SHP77 (cell line): ENCODE measurements at places on chromosomes 6 and 20.

- DNase-seq: no peak
These were observed 580.1 kb upstream of the BTBD3 start for GRCh38 chr20:11337361-11338130.

GRCh38 chr6:33018904-33019303, 9.5 kb upstream of the HLA-DOA start:
- DNase-seq: no peak

GRCh38 chr20:24411003-24411833, 58.2 kb upstream of the SYNDIG1 start:
- DNase-seq: no peak

- no peak for DNase-seq
These were observed 60.8 kb downstream of the NPEPL1 start for GRCh38 chr20:58753267-58753921.

GRCh38 chr6:117237561-117237960, 27.8 kb upstream of the VGLL2 start:
- no peak for DNase-seq

DNA sequence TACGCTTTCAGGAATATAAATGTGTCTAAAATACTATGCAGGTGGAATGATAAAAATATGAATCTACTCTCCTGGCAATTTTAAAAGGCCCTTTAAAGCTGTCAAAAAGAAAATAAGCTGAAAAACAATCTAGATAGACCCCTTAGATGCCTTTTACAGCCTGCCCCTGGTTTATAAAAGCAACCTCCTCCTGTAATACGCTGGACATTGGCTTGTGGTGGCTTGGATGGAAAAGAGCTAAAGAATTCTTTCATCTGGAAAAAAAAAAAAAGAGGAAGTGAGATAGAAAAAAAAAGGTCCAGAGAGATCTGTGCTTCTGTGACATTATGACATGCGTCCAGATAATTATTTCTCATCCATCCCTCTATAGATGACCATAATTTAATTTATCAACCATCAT, 115.9 kb upstream of the NRSN1 start:
- DNase-seq: no peak

DNA sequence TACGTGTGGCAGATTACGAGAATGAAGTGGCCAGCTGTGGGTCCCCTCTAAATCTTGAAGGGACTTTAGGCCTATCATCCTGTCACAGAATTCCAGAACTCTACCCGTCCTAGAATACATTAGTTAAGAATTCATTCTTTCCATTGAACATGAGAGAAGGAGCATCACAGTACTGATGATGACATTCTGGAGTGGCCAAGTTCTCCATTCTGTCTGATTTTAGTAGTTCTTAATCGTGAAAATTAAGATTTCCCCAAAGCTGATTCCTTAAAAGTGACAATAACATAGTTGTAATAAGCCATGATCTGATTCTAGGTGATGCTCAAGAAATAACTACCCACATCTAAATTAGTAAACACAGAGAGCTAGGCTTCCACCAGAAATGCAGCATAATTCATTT, 35.0 kb upstream of the RIN2 start:
- DNase-seq: no peak
